ENCODE measurements at places on chromosomes 2 and 18.

DNA sequence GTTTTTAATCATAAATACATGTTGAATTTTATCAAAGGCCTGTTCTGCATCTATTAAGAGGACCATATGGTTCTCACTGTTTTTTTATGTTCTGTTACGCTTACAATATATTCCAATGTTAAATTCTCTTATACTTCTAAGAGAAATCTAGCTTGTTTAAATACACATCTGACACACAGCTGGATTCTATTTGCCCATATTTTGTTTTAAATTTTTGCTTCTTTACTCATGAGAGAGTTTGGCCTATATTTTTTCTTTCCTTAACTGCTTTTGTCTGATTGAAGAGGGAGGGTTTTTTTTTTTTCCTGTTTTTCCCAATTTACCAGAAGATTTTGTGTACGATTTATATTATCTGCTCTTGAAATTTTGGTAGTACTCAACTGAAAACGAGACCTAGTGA, 34.9 kb downstream of the RNF144A start:
- H3K27me3 ChIP-seq, result no peaks in the 10 kb centered on the region
- DNase-seq, result no peak
- H3K4me1 ChIP-seq, result peaks cover 33% of the 10 kb centered on the region
- no peak overlapping the region for H3K4me3 ChIP-seq

DNA sequence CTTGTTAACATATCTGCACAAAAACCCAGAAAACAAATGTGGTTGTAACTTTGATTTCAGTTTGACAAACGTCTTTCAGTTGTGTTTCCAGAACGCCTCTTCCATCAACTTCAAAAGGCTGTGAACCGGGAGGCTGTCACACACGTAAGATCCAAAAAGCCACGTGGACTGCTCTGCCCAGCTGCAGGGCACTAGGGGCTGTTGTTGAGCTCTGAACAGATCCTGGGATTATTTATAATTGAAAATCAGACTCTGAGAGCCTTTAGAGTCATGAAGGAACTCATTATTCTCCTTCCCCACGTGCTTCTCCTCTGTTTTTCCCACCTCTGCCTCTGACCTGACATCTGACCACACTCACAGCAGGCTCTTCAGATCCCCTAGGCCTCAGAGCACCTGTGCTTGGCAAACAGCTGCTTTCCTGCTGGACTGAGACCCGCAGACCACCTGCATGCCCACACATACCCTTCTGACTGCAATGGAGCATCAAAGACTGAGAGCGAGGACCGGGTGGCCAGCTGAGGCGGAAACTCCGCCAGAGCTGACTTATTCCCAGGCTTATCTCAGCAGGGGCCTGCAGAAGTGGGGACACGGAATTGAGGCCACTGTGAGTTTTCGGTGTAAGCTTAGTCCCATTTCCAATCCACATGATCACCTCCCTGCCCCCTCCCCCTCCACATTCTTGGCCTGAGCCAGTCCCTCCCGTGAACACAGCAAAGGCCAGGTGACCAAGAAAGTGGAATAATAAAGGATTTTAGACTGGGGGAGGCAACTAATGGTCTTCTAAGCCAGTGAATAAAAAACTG, 114.8 kb downstream of the ATL2 start:
- H3K27me3 ChIP-seq, result peaks cover 34% of the 10 kb centered on the region
- no peak overlapping the region for H3K27ac ChIP-seq
- H3K4me1 ChIP-seq, result peaks cover 15% of the 10 kb centered on the region
- no peaks in the 10 kb centered on the region for H3K36me3 ChIP-seq
- DNase-seq, result no peak

DNA sequence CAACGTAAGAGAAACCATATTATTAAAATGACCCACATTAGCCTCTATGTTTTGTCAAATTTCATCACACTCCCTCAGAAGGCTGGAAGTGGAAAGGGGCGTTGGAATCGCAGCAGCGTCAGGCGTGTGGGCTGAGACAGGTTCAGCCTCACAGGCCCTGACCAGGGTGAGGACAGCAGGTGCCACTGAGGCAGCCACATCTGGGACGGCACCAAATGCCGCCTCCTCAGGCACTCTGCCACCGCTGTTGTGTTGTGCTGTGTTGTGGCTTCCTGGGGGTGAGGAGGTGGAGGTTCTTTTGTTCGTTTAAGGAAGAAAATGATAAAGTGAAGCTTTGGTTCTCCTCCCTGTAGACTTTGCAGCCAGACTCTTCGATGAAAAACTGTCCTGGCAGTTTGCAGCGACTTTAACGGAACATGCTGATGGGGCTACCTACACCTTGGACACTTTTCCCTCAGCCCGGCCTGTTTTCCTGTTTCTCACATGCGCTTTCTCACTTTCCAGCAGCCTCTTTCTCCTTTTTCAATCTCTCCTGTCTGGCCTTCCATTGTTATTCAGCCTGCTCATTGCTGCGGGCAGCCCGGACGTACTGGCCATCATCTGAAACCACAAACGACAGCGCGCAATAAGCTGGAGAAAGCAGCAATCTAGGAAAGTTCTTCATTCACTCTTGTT, 44.9 kb upstream of the SALL3 start:
- no peak overlapping the region for H3K4me3 ChIP-seq
- H3K27me3 ChIP-seq, result peaks cover 1% of the 10 kb centered on the region
- H3K4me1 ChIP-seq, result no peaks in the 10 kb centered on the region
- H3K36me3 ChIP-seq, result no peaks in the 10 kb centered on the region
- no peak for DNase-seq

- DNase-seq, result no peak
- H3K4me1 ChIP-seq, result peaks cover 6% of the 10 kb centered on the region
- no peaks in the 10 kb centered on the region for H3K36me3 ChIP-seq
These were observed 400.1 kb downstream of the PARD3B start for GRCh38 chr2:204945376-204945775.

DNA sequence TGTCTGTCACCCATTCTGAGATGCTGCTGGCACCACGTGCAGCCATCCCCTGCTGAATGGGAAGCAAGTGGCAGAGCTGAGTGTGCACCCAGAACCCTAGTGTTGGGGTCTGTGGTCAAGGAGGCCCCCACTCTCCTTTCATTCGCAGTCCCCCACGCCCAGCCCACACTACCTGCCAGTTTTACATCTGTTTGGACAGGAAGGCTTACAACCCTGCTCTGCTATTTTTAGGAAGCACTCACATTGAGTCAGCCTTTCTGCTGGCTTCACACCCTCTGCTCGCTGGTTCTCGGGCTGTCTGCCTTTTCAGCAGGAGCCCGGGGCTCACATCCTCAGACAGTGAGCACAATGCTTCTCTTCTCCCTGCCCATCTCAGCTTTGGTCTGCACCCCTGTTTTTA, 10.7 kb upstream of the ADCY3 start:
- no peak overlapping the region for H3K4me3 ChIP-seq
- no peak for DNase-seq
- H3K36me3 ChIP-seq, result peaks cover 2% of the 10 kb centered on the region
- no peaks in the 10 kb centered on the region for H3K27me3 ChIP-seq
- H3K4me1 ChIP-seq, result peaks cover 7% of the 10 kb centered on the region
- H3K27ac ChIP-seq, result peak overlapping the region; percentile 71

GRCh38 chr2:142966284-142966683, 88.8 kb downstream of the KYNU start:
- no peak overlapping the region for H3K27ac ChIP-seq
- peaks cover 27% of the 10 kb centered on the region for H3K27me3 ChIP-seq
- H3K4me1 ChIP-seq, result no peaks in the 10 kb centered on the region
- no peak for DNase-seq

DNA sequence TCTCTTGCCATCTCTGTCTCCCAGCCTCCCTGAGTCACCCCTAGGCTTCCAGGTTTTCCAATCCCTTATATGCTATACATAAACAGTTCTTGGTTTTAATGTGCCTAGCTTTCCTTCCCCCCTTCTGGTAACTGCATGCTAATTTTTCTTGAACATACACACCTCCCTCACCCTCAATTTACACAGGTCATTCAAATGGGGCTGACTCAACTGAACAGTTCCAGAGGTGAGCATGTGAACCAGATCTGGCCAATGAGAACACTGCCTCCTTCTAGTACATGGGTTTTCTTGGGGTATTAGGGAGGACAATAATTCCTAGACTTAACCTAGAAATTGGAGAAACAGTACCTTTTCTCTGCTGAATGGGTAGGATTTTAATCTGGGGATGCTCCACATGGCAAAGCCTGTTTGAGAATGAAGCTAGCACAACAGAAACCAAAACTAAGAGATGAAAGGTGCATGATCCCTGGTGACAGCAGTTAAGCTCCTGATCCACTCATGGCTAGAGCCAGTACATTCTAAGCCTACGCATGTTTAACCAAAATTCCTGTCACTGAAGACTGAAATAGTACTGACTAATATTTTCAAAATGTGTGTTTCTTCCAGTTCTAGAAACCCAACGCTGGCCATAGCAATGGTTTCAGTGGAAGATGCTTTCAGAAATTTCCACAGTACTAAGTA, 11.8 kb downstream of the SLC25A12 start:
- H3K4me3 ChIP-seq, result no peak overlapping the region
- no peaks in the 10 kb centered on the region for H3K27me3 ChIP-seq
- peaks cover 20% of the 10 kb centered on the region for H3K4me1 ChIP-seq
- H3K36me3 ChIP-seq, result peaks cover 7% of the 10 kb centered on the region
- no peak for DNase-seq
- H3K27ac ChIP-seq, result no peak overlapping the region

GRCh38 chr2:74865770-74866674, 32.1 kb downstream of the HK2 start:
- H3K4me3 ChIP-seq, result no peak overlapping the region
- no peak overlapping the region for H3K27ac ChIP-seq
- no peaks in the 10 kb centered on the region for H3K27me3 ChIP-seq
- no peak for DNase-seq
- no peaks in the 10 kb centered on the region for H3K4me1 ChIP-seq

DNA sequence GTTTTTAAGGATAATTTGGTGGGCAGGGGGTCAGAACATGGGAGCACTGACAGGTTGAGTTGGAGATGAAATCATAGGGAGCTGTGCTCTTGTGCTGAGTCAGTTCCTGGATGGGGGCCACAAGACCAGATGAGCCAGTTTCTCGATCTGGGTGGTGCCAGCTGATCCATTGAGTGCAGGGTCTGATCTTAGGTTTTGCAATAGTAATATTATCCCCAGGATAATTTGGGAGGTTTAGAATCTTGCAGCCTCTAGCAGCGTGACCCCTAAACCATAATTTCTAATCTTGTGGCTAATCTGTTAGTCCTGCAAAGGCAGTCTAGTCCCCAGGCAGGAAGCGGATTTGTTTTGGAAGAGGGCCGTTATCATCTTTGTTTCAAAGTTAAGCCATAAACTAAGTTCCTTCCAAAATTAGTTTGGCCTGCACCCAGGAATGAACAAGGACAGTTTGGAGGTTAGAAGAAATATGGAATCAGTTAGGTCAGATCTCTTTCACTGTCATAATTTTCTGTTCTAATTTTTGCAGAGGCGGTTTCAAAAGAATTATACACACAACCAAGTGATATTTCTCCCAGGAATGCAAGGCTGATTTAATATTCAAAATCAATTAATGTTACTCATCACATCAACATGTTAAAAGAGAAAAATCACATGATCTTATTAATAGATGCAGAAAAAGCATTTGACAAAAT, 23.0 kb downstream of the DBI start:
- DNase-seq, result no peak
- peaks cover 40% of the 10 kb centered on the region for H3K27me3 ChIP-seq

- peaks cover 24% of the 10 kb centered on the region for H3K27me3 ChIP-seq
- no peak overlapping the region for H3K27ac ChIP-seq
- H3K4me1 ChIP-seq, result no peaks in the 10 kb centered on the region
- H3K36me3 ChIP-seq, result no peaks in the 10 kb centered on the region
- no peak for DNase-seq
These were observed 21.7 kb downstream of the SULT1C4 start for GRCh38 chr2:108399479-108399878.

DNA sequence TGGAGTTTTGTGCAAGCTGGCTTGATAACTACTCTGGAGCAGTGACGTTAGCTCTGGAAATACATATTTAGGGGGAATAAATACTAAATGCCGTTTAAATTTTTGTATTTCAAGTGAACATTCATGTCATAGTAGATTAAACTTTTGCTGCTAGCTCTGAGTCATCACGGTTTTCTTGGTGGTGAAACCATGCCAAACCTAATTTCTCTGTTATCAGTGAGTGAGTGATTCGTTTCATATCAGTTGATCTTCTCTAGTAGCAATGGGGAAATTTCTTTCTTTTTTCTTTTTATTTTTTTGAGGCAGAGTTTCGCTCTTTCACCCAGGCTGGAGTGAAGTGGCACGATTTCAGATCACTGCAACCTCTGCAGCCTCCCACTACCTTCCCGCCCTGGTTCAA, 211.1 kb downstream of the PTPRM start:
- no peak overlapping the region for H3K4me3 ChIP-seq
- DNase-seq, result no peak
- H3K36me3 ChIP-seq, result no peaks in the 10 kb centered on the region
- no peaks in the 10 kb centered on the region for H3K27me3 ChIP-seq

DNA sequence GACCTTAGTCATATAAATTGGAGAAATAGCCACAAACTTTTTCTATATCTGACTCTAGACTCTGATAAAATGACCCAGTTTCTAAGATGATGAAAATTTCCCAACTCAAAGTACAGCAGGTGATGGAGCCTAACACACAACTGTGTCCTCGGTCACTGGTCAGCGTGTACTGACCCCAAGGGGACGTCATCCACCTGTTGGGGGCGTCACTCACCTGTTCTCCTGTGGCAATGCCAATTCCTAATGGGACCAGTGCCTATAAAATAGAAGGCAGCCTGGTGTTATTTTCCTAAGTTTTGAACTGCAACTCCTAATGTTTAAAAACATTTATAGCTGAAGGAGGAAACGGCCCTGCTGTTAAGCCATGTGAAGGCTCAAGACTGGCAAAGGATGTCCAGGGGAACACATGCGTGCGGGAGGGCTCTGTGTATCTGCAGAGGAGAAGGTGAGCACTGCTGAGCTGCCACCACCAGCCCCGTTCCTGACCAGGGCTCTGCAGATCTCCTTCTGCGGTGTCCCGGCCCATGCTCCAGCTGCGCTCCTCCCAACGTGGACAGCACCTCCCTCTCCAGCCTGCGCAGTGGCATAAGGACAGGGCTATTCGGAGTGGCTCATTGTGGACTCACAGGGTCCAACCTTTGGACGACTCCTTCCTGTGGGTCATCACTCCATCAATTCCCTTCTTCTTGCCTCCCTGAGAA, 21.2 kb downstream of the TYMS start:
- DNase-seq, result no peak
- no peak overlapping the region for H3K4me3 ChIP-seq

DNA sequence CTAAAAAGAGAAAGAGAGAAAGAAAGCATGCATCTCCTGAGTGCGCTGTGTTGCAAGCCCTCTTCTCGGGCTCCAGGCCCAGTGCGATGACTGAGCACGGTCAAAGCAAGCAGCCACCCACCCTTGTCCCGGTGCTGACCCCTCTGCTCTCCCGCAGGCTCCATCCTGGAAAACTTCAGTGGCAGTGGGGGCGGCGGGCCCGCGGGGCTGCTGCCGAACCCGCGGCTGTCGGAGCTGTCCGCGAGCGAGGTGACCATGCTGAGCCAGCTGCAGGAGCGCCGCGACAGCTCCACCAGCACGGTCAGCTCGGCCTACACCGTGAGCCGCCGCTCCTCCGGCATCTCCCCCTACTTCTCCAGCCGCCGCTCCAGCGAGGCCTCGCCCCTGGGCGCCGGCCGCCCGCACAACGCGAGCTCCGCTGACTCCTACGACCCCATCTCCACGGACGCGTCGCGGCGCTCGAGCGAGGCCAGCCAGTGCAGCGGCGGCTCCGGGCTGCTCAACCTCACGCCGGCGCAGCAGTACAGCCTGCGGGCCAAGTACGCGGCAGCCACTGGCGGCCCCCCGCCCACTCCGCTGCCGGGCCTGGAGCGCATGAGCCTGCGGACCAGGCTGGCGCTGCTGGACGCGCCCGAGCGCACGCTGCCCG, 252.5 kb downstream of the GLI2 start:
- no peaks in the 10 kb centered on the region for H3K4me1 ChIP-seq
- peaks cover 2% of the 10 kb centered on the region for H3K36me3 ChIP-seq
- no peak for DNase-seq
- H3K27me3 ChIP-seq, result peaks cover 15% of the 10 kb centered on the region
- no peak overlapping the region for H3K27ac ChIP-seq

- H3K27ac ChIP-seq, result no peak overlapping the region
- DNase-seq, result no peak
- no peaks in the 10 kb centered on the region for H3K27me3 ChIP-seq
- H3K4me3 ChIP-seq, result no peak overlapping the region
These were observed 117.3 kb downstream of the PIGN start for GRCh38 chr18:62069556-62069955.
